ENCODE measurements at places on chromosomes 3 and 15.

GRCh38 chr3:35183927-35184675, 455.2 kb upstream of the ARPP21 start:
- DNase-seq: peak; percentile 37

- DNase-seq: no peak
Measured at GRCh38 chr3:19877656-19878055, 56.4 kb downstream of the EFHB start.

GRCh38 chr3:10520072-10520471, 14.7 kb upstream of the ATP2B2 start:
- DNase-seq: no peak

DNA sequence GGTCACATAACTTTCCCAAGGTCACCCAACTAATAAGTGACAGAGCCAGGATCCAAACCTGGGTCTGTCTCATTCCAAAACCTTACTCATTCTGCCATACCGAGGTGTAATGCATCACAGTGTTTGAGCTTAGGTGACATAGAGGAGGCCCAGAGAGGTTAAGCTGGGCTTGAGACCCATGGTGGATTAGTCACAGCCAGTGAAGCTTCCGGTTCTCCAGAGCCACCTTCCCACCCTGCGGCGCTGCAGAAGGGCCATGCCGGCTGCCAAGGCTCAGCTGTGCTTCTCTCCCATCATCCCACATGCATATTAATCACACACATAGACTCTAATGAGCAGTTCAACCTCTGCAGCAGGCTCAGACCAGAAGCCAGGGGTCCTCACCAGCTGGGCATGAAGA, 42.2 kb downstream of the SPSB4 start:
- DNase-seq: no peak

DNA sequence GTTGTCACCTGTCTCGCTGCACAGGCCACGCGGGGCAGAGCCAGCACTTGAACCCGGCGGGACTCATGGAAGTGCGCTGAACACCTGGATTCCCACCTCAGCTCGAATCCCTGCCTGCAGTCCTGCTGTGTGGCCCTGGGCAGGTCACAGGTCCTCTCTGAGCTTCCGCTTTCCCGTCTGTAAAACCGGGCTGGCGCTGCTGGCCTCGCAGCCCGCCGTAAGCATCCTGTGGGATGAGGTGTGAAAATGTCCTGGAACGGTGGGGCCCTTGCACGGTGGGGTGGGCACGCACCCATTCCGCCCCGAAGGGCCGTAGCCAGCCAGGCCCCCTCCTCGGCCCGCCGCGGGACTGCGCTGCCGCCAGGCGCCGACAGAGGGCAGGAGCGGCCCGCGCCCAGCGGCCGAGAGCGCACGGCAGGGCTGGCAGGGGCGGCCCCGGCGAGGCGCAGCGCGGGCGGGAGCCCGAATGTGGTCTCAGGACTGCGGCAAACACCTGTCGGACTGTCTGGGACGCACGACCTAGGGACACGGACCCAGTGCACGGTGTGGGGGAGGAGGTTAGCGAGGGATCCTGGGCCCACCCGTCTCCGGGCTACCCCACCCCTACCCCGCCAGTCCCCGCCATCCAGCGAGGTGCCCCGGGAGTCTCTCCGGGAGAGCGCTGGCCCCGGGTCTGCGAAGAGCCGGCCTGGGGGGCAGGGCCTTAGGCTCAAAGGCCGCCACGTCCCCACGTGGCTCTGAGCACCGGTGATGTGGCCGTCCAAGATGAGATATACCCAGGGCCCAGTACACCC, 40.4 kb downstream of the DNAJB8 start:
- peak; percentile 80 for DNase-seq

GRCh38 chr3:17420668-17421067, 321.8 kb downstream of the TBC1D5 start:
- DNase-seq: no peak

DNA sequence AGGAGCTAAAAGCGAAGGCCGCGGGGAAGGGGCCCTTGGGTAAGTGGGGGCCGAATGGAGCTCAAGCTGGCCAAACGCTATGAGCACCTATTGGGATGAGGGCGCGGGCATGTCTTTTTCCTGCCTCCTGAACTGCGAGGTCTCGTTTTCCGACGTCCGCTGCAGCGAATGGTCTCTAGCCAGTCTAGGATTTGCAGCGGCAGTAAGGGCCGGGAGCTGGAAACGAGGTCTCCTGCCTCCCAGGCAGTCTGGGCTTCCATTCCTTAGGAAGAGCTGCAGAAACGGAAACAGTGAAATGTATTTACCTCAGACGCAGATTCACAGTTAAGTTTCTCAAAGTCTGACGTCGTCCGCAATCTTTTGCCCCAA, 517 bp downstream of the TMA7 start:
- peak; percentile 56 for DNase-seq
